Stimulated activated CD8-positive, alpha-beta memory T cell treated with anti-CD3 and anti-CD28 coated beads, Interleukin-7, amount 100 ng/mL, for 1 hour (primary cell): ENCODE measurements at places on chromosomes 6 and 20.
A peak's percentile ranks its signal among the peaks of the same experiment; 100 is the strongest.

DNA sequence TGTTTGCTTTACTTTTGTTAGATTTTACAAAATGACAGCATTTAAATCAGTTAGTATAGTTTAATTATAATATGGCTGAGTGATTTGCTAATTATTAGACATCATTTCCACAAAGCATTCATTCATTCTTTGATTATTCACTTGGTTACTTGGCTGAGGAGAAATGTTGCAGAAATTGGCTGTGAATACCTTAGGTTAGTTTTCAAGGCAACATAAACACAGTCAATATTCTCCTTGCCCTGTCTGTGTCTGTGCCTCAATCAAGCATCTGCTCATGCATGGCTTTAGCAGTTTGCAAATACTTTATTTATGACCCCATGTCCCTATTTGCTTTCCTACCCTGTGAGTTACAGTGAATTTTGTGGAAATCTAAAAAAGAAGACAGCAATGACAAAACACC, 718.3 kb downstream of the EPM2A start:
- DNase-seq: no peak

DNA sequence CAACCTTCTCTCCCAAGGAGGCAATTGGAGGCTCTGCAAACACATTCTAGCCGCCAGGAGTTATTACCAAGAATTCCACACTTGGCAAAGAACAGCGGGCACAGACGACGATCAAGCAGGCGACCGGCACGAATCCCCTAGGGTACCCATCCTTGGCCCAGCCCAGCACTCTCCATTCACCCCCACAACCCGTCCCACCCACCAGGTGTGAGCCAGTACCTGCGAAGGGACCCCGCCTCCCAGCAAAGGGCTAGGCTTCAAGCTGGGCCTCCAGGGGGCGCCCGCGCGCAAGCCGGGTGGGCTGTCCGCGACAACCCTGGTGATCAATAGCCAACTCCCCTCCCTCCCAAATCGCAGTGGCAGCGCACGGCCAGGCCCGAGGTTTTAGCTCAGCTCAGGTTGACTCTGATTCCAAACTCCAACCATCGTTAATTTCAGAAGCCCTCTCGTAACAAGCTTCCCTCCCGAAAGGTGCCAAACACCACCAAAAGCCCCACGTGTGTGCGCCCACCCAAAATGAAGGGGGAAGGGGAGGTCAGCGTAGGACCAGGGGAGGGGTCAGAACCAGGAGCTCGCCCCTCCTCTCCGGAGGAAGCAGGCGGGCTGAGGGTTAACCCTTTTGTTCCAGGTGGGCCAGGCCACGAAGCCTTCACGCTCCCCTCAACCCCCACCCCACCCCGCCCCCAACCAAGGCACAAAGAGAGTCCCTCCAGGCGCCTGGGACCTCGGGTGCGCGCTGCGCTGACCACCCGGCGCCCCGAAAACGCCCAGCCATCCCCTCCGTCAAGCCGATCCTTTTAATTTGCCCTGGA, 2.1 kb downstream of the SALL4 start:
- peak; percentile 40 for DNase-seq

DNA sequence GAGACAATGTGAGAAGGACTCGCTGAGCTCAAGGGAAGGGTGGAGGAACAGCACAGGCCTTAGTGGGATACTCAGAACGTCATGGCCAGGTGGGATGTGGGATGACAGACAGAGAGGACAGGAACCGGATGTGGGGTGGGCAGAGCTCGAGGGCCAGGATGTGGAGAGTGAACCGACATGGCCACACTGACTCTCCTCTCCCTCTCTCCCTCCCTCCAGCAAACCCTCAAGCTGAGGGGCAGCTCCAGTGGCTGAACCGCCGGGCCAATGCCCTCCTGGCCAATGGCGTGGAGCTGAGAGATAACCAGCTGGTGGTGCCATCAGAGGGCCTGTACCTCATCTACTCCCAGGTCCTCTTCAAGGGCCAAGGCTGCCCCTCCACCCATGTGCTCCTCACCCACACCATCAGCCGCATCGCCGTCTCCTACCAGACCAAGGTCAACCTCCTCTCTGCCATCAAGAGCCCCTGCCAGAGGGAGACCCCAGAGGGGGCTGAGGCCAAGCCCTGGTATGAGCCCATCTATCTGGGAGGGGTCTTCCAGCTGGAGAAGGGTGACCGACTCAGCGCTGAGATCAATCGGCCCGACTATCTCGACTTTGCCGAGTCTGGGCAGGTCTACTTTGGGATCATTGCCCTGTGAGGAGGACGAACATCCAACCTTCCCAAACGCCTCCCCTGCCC, 1.7 kb downstream of the TNF start:
- DNase-seq: no peak

GRCh38 chr6:168929871-168930450, 323.7 kb downstream of the THBS2 start:
- no peak for DNase-seq

- no peak for DNase-seq
Measured at GRCh38 chr6:90218959-90219208, 77.8 kb downstream of the BACH2 start.

GRCh38 chr6:127464881-127465459, 5.8 kb upstream of the KIAA0408 start:
- peak; percentile 35 for DNase-seq
